NCI-H2029 treated with DMSO at 0.1 percent for 48 hours (cell line): ENCODE measurements at places on chromosomes 16 and 17.
A peak's percentile ranks its signal among the peaks of the same experiment; 100 is the strongest.

DNA sequence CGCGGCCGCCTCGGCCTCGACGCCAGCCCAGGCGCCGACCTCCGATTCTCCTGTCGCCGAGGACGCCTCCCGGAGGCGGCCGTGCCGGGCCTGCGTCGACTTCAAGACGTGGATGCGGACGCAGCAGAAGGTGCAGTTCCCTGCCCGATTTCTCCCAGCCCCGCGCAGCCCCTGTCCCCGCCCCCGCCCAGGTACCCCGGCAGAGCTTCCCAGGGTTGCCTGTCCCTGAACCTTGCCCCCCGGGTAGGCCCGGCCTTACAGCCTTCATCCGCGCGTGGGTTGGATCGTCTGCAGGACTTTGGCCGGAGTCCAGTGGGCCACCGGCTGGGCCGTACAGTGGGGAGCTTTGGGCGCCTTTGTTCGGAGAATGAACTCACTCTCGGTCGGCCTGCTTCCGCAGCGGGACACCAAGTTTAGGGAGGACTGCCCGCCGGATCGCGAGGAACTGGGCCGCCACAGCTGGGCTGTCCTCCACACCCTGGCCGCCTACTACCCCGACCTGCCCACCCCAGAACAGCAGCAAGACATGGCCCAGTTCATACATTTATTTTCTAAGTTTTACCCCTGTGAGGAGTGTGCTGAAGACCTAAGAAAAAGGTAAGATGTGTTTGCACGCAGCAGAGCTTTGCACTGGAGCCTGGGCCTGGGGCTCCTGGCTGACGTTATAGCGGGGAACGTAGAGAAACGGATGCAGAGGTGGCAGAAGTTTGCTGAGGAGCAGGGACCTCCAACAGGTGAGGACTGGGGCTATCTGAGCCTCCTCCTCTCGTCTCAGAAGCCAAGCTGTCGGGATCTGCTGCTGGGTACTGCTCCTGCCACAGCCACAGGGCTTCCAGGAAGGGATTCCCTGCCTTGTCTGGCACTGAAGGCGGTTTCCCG, 593 bp downstream of the GFER start:
- no peak for DNase-seq

DNA sequence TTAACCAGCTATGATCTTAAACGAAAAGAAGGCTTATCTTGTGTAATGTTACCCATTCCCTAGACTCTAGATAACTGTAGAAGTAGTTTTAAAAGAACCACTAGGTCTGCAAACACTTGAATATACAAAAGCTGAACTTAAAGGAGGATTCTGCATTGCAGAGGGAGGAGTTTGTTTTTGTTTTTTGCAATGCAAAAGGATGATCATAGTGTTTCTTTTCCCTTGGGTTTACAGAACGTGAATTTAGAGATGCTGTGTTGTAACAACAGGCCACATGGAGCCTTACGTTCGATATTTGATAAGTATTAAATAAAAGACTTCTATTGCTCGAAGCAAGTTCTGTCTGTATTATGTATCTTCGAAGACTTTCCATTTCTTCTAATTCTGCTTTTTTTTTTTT, 77.6 kb downstream of the CHD9 start:
- DNase-seq, result no peak

- no peak for DNase-seq
Observed at GRCh38 chr17:42171831-42172230, 9.1 kb downstream of the KCNH4 start.

DNA sequence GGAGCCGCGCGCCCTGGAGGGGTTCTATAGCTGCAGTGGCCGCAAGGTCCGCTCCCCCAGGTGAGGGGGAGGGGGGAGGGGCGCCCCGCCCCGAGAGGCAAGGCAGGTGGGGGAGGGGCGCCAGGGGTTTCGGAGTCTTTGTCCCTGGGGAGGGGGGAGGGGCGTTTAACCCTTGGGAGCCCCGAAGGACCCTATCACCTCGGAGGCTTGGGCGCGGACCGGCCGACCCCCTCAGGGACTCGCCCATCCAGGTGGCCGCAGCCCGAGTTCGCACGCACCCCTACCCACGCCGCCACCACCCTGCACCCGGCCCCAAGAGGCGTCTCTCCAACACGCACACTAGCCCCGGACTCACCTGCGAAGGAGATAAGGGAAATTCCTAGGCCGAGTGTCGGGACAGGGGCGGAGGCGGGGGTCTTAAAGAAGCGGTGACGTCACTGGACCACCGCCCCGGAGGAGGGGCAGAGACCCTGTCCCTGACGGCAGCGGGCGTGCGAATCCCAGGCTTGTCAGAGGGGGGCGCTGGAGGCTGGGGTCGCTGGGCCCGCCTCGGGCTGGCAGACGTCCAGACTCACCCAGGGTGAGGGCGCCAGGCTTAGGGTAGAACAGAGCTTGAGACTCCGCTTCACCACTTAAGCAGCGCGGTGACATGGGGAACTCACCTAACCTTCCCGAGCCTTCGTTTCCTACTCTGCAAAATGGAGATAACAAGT, at the start of gene CLDN6:
Gene CLDN6 (minus strand): TSS at position 390 of the 713 bp plus-strand sequence. CDS start 2,162 bp downstream, outside the sequence.
- DNase-seq, result no peak

GRCh38 chr17:73787076-73788059, 143.1 kb upstream of the SDK2 start:
- no peak for DNase-seq

DNA sequence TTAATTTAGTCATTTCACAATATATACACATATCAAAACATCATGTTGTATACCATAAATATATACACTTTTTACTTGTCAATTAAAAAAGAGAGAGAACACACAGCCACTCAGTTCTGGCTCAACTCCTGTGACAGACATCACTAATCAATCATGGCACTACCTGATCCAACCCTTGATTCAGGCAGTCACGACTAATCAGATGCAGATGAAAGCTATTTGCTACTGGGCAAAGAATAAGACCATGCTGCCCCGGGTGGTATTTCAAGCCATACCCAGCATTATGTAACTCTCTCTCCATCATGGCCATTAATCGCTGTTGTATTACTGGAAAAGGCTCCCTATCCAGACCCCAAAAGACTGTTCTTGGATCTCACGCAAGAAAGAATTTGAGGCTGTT, 345.7 kb downstream of the HAPSTR1 start:
- DNase-seq, result no peak

GRCh38 chr17:42640121-42640520, 19.0 kb upstream of the TUBG2 start:
- DNase-seq, result no peak

DNA sequence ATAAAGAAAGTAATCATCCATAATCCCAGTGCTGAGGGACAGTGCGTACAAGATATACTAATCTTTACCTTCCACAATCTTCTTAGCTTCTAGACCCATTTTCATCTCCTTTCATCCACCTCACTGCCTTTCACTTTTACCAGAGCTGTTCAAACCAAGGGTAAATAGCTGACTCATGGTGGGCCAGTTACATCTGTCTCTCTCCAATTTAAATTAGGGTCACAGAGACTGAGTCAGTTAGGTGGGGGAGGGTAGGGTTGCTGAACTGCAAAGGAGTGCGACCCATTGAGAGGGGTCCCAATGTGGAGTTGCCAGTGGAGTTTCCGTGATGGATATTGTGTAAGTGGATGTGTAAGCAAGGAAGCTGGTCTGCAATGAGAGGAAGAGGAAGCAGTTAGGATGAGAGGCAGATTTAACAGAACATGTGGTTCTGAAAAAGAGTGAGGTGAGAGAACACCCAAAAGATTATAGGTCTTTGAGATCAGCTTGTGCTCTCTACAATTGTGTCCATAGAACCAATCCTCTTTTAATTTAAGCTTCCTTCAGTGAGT, 83.5 kb downstream of the GP2 start:
- DNase-seq, result no peak

DNA sequence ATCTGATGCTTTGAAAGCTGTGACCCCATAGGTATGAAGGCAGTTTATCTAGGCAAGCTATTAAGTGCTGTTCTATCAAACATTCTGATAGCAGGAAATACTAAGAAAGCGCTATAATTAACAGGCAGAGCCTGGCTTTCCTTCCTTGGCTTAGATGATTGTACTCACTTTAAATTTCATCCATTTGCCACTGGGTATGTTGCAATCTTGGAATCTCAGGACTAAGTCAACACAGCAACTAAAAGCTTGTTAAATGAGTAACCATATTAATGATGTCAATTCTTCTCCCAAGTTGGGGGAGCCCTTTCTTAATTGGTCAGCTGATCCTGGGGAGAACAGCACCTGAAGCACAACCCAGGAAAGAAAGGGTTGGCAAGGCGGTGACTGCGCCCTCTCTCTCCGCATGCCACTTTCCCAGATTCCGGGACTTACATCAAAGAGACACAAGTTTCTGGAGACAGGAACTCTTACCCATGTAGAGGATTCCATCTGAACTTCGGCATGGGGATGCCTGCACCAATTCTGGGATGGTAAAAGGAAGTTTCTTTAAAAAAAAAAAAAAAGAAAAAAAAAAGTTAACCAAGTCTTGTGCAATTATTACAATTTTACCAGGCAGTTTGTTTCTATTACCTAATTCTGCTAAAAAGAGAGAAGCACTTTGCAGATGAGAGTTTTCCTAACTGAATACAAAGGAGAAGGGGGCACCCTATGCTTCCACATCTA, 54.4 kb upstream of the ICAM2 start:
- no peak for DNase-seq

- no peak for DNase-seq
Observed at GRCh38 chr16:23642246-23642774, 1.0 kb downstream of the DCTN5 start.

DNA sequence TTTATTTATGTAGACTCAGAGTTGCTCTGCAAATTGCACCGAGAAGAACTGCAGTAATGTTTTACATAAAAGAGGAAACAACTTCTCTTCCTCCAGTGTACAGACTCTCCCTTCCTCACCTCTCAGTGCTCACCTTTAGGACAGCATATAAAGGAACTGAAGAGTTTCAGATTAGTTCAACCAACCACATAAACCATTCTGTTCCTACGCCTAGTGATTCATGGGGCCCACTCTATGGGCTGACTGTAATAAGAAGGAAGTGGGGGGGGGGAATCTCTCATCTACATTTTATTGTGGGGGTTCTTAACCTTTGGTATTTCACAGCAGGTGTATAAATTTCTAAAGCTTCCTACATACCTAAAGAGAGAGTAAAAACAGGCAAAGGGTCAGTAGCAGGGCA, 18.3 kb downstream of the ZSWIM7 start:
- no peak for DNase-seq

DNA sequence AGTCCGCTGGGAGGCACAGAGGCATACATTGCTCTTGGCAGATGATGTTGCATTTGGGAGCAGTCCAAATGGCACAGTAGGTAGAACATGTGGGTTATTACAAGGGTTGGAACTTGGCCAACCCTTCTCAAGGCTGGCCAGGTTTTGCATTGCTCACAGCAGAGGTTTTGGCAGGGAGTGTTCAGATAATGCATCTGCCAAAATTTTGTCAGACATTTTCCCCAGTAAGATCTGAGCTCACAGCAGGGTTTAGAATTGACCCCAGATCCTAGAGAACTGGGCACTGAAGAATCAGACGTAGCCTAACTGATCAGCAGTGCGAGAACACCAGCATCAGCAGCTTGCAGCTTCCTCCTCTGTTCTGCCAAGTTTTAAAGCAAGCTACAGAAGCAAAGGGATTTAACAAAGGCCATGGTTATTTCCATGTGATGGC, 468.8 kb upstream of the KIF2B start:
- DNase-seq, result peak; percentile 21

DNA sequence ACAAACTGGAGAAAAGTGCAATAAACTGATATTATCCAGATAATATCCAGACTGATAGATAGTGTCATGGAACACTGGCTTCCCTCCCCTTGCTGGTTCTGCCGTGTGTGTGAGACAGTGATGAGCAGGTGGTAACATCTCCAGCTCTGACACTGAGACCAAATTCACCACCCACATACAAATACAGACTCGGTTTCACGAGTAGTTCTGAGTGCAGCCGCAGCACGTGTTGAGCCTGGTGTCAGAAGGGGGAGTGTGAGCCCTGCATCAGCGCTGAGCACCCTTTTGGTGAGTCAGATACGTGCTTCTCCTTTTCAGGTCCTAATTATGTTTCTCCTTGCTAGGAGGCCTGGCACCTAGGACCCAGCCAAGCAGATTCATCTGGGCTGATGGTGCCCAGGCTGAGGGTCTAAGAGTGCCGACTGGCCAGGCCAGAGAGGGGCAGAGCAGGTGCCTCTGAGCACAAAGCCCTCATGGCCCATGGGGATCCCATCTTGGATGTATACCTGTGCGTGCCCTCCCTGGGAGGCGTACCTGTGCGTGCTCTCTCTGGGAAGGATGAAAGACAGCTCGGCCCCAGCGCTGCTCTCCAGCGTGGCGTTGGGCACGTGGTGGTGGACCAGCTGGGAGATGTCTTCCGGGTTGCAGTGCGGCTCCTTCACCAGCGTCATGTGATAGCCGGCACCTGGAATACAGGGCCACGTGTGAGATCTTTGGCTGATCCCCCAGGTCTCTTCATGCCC, 27.3 kb upstream of the RNPS1 start:
- no peak for DNase-seq
